ENCODE measurements at places on chromosomes 7 and 10. TPM values are rescaled to one million over a fixed set of nuclear protein-coding genes. Genes with fewer than 3 reads are reported as not detected.

The CPA2 gene
- 1.9 TPM for total RNA-seq

DNA sequence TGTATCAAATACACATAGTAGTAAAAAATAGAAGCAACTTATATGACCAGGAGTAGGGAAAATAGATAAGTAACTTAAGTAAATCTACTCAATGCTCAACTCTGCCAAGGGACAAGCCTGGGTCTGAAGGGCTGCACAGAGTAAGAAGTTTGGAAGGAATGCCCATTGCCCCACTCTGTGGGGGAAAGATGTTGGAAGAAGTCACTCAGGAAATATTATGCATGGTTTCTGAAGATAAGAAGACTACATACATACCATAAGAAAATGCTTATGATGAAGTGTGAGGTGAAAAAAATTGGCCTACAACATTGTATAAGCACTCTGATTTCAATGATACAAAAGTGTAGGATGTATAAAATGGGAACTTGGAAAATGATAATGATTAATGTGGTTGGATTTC is 54.0 kb downstream of the LAMB4 start:
- no peak for DNase-seq
- no peaks in the 10 kb centered on the region for H3K36me3 ChIP-seq
- H3K4me3 ChIP-seq = no peak overlapping the region
- H3K27me3 ChIP-seq = no peaks in the 10 kb centered on the region
- H3K4me1 ChIP-seq = no peaks in the 10 kb centered on the region

DNA sequence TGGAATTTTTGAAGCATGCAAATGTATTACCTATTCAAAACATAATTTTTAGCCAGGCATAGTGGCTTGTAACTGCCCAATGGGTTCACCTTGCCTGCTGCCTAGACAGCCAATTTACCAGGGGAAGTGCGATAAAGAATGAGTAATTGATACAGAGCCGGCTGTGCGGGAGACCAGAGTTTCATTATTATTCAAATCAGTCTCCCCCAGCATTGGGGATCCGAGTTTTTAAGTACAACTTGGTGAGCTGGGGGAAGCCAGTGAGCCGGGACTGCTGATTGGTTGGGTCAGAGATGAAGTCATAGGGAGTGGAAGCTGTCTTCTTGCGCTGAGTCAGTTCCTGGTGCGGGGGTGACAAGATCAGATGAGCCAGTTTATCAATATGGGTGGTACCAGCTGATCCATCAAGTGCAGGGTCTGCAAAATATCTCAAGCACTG is 29.1 kb upstream of the NRBF2 start:
- H3K36me3 ChIP-seq = no peaks in the 10 kb centered on the region
- H3K27ac ChIP-seq = no peak overlapping the region
- no peak overlapping the region for H3K4me3 ChIP-seq
- H3K27me3 ChIP-seq = no peaks in the 10 kb centered on the region
- no peak for DNase-seq

DNA sequence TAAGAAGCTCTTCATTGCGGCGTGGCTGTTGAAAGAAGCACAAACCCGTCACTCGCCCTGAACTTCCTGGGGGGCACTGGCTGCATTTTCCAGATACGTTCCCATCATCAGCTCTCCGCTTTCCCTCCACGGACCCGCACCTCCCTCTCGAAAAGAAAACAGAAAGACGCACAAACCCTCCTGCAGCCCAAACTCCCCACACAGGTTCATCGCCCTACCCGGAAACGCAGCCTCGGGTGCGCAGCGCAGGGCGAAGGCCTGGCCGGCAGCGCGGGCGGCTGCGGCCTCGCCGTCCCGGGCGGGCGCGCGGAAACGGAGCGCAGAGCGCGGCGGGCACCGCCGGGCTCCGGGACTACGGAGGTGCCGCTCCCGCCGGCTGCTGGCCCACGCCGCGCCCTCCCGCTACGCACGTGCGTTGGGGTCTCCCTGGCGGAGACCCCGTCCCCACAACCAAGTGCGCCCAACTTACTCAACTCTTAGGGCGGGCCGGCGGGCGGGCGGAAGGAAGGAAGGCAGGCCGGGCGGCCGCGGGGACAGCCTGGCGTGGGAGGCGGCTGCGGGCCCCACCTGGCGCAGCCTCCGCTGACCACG is 822 bp downstream of the ZNF800 start:
- no peak for DNase-seq
- peak overlapping the region; percentile 83 for H3K4me3 ChIP-seq
- H3K4me1 ChIP-seq = peaks cover 7% of the 10 kb centered on the region
- H3K36me3 ChIP-seq = peaks cover 7% of the 10 kb centered on the region
- peak overlapping the region; percentile 97 for H3K27ac ChIP-seq

GRCh38 chr10:28127881-28128280 is 129.0 kb upstream of the ODAD2 start:
- no peaks in the 10 kb centered on the region for H3K27me3 ChIP-seq
- no peaks in the 10 kb centered on the region for H3K4me1 ChIP-seq
- H3K27ac ChIP-seq = no peak overlapping the region
- H3K4me3 ChIP-seq = no peak overlapping the region
- no peak for DNase-seq
- no peaks in the 10 kb centered on the region for H3K36me3 ChIP-seq

- no peaks in the 10 kb centered on the region for H3K4me1 ChIP-seq
- H3K4me3 ChIP-seq = no peak overlapping the region
- peaks cover 6% of the 10 kb centered on the region for H3K27me3 ChIP-seq
Measured at GRCh38 chr10:101089520-101090299, 27.9 kb downstream of the KAZALD1 start.

DNA sequence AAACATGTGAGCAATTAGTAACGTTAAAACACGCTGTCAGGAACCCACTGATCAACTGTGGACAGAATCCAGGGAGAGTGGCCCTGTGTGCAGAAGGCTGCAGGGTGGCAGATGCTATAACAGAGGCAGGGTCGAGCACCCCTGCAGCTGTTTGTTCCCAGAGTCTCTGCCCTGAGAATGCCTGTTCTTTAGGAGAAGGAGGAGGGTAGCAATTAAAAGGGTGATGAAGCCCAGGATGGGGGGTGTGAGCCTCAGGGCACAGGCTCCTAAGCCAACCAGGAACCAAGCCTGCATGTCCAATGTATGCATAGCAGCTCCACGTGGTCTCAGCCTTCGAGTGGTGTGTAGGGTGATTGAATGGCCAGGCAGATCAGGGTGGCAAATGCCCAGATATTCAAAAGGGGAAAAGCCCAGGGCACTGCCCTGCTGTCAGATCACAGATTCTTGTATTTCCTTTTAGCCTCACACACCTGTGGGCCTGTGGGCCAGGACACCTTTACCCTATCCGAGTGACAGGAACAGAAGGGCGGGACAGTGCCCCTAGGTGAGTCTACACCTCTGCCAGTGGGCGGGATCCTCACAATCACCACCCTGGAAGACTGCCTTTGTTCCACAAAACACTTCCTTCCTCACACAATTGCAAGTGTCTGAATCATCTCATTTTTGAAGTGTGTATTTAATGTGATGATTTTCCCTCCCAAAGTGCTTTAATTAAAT is 7.3 kb downstream of the WDFY4 start:
- H3K27ac ChIP-seq = no peak overlapping the region
- H3K4me1 ChIP-seq = peaks cover 15% of the 10 kb centered on the region
- no peaks in the 10 kb centered on the region for H3K27me3 ChIP-seq

The HUS1 gene
- 26.8 TPM for total RNA-seq

The TFR2 gene
- 7.2 TPM for total RNA-seq

GRCh38 chr10:102714621-102715455 is at the start of gene SFXN2:
Gene SFXN2, plus strand, starts transcription at chr10:102714636. Its CDS starts 12,001 bp downstream, at chr10:102726637.
- H3K4me3 ChIP-seq = peak within 1 kb of the TSS; percentile 92
- H3K27me3 ChIP-seq = no peaks in the 10 kb centered on the region
- H3K4me1 ChIP-seq = peaks cover 17% of the 10 kb centered on the region
- H3K27ac ChIP-seq = peak within 1 kb of the TSS; percentile 88
- H3K36me3 ChIP-seq = peaks cover 2% of the 10 kb centered on the region
- no peak for DNase-seq

- peak overlapping the region; percentile 93 for H3K27ac ChIP-seq
- no peaks in the 10 kb centered on the region for H3K27me3 ChIP-seq
- H3K4me1 ChIP-seq = peaks cover 71% of the 10 kb centered on the region
- H3K4me3 ChIP-seq = peak overlapping the region; percentile 44
- DNase-seq = no peak
Measured at GRCh38 chr7:24717694-24718320, 39.5 kb downstream of the GSDME start.

GRCh38 chr7:122983261-122983660 is 12.2 kb downstream of the TAS2R16 start:
- no peak for DNase-seq
- H3K27me3 ChIP-seq = no peaks in the 10 kb centered on the region
- H3K4me1 ChIP-seq = no peaks in the 10 kb centered on the region
- no peaks in the 10 kb centered on the region for H3K36me3 ChIP-seq

GRCh38 chr10:91197127-91197526 is 23.3 kb upstream of the PCGF5 start:
- peaks cover 38% of the 10 kb centered on the region for H3K4me1 ChIP-seq
- H3K27me3 ChIP-seq = no peaks in the 10 kb centered on the region
- H3K36me3 ChIP-seq = no peaks in the 10 kb centered on the region
- H3K4me3 ChIP-seq = no peak overlapping the region
- no peak overlapping the region for H3K27ac ChIP-seq

- no peaks in the 10 kb centered on the region for H3K36me3 ChIP-seq
- no peaks in the 10 kb centered on the region for H3K27me3 ChIP-seq
- H3K4me1 ChIP-seq = peaks cover 43% of the 10 kb centered on the region
- peak within 1 kb of the TSS; percentile 52 for H3K4me3 ChIP-seq
- no peak within 1 kb of the TSS for H3K27ac ChIP-seq
- DNase-seq = peak; percentile 57
Measured at GRCh38 chr10:104353325-104354048, at the start of gene CFAP58. Gene CFAP58, plus strand, starts transcription at chr10:104353833. Its CDS starts 65 bp downstream, at chr10:104353898.

GRCh38 chr10:34682580-34682979 is 132.5 kb downstream of the PARD3 start:
- H3K27me3 ChIP-seq = no peaks in the 10 kb centered on the region
- no peak overlapping the region for H3K4me3 ChIP-seq
- DNase-seq = no peak
- no peaks in the 10 kb centered on the region for H3K4me1 ChIP-seq
- no peak overlapping the region for H3K27ac ChIP-seq

DNA sequence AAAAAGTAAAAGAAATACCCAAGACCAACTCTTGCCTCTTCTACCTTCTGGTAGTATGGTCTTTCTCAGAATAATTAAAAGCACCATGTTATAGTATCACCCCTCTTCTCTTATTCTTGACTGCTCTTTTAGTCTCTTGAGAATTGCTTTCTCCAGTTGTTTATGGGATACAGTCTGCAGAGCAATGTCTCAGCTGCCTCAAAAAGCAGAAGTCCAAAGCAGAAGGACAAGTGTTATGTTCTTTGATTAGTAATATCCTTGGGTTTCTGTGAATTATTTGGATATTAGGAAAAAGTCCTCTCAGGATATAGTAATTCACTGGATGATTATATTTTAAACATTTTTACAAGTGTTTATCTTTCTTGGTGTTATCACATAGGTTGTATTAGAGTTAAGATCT is 7.4 kb downstream of the TAS2R41 start:
- no peak for DNase-seq
- H3K36me3 ChIP-seq = no peaks in the 10 kb centered on the region
- no peak overlapping the region for H3K27ac ChIP-seq
- H3K27me3 ChIP-seq = no peaks in the 10 kb centered on the region
- no peaks in the 10 kb centered on the region for H3K4me1 ChIP-seq

DNA sequence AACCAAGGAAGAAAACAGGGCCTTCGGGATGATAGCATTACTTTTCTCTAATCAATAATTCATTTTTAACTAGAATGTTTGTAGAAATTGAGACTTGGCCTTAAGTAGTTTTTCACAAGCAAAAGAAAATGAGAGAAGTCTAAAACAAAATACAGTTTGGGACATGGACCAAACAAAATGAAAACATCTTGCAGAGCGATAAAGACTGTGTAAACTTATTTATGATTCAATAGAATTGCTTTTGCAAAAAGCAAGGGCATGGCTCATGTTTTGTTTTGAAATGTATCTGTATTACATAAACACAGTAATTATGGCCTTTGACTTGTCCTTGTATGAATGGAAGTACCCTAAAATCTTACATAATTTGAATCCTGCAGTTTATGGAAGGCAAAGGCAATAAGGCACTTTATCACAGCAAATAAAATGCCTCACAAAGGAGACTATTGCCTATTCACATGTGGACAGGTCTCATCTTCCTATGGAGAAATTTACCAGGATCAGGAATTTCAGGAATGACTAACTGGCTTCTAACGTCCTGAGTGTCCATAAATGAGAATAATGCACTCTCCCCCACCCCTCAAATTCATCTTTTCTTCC is 295.2 kb downstream of the PTEN start:
- H3K36me3 ChIP-seq = no peaks in the 10 kb centered on the region
- H3K27me3 ChIP-seq = no peaks in the 10 kb centered on the region
- no peak for DNase-seq
- peaks cover 5% of the 10 kb centered on the region for H3K4me1 ChIP-seq
- H3K27ac ChIP-seq = no peak overlapping the region

GRCh38 chr10:91925022-91925320 is 1.4 kb downstream of the BTAF1 start:
- peak overlapping the region; percentile 86 for H3K4me3 ChIP-seq
- H3K36me3 ChIP-seq = no peaks in the 10 kb centered on the region
- no peaks in the 10 kb centered on the region for H3K27me3 ChIP-seq
- H3K27ac ChIP-seq = peak overlapping the region; percentile 88
- no peaks in the 10 kb centered on the region for H3K4me1 ChIP-seq

DNA sequence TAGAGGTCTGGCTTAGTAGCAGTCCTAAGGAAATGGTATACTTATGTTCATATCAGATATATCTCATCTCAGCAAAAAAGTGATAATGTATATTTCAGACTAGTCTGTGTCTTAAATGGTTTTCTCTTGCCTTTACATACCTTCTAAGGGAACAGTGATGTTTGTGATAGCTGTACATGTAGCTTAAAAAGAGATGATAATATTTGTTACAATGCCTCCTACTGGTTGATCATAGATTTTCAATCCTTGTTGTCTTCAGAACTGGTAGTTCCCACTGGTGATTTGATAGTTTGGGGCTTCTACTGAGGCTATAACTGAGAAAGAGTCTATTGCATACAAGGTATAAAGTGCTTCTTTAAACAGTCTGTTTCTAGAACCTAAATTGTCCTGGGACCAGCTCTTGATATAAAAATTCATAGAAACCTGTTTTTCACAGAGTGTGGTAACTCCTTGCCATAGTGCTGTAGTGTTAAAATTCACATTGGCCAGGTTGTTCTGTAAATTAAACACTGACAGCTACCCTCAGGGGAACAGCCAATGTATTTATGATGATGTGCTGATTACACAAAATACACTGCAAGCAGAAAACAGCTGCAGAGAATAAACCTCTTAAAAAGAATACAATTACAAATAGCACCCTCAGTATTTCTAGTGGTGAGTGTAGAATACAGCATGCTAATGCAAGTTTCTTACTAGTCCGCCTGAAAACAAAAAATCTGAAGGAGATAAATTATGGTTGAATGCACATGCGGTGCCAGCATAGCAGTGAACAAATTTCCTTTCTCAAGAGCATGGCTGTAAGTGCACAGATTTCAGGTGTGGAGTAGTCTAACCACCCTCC is 90.3 kb downstream of the BTRC start:
- no peak overlapping the region for H3K4me3 ChIP-seq
- H3K36me3 ChIP-seq = no peaks in the 10 kb centered on the region
- H3K27me3 ChIP-seq = no peaks in the 10 kb centered on the region
- no peaks in the 10 kb centered on the region for H3K4me1 ChIP-seq

GRCh38 chr10:99395750-99396445 is 34.5 kb downstream of the GOT1 start:
- H3K27me3 ChIP-seq = no peaks in the 10 kb centered on the region
- H3K27ac ChIP-seq = no peak overlapping the region
- no peak overlapping the region for H3K4me3 ChIP-seq
- H3K36me3 ChIP-seq = peaks cover 8% of the 10 kb centered on the region
- no peak for DNase-seq

The LRRTM3 gene
- total RNA-seq = not detected

GRCh38 chr10:33031815-33032653 is 74.0 kb upstream of the ITGB1 start:
- H3K27me3 ChIP-seq = no peaks in the 10 kb centered on the region
- no peaks in the 10 kb centered on the region for H3K4me1 ChIP-seq
- no peaks in the 10 kb centered on the region for H3K36me3 ChIP-seq

All from GM12878 (cell line).